Mesothelial cell of epicardium (in vitro differentiated cells): ENCODE measurements at places on chromosomes 13 and 19. TPM values are rescaled to one million over a fixed set of nuclear protein-coding genes. Genes with fewer than 3 reads are reported as not detected.

GFY gene
- total RNA-seq, result not detected in 3 replicates

C1QTNF9B gene
- not detected in 3 replicates for total RNA-seq

ZNF888 gene
- total RNA-seq, result 14.0 to 15.3 TPM (median 14.3 TPM) in 3 replicates

ZNF738 gene
- total RNA-seq, result 40.8 to 45.0 TPM (median 42.5 TPM) in 3 replicates

ZNF614 gene
- total RNA-seq, result 13.9 to 16.3 TPM (median 15.8 TPM) in 3 replicates

CDC34 gene
- total RNA-seq, result 98.1 to 106 TPM (median 99.5 TPM) in 3 replicates
